ENCODE measurements at places on chromosomes 11 and 22.

DNA sequence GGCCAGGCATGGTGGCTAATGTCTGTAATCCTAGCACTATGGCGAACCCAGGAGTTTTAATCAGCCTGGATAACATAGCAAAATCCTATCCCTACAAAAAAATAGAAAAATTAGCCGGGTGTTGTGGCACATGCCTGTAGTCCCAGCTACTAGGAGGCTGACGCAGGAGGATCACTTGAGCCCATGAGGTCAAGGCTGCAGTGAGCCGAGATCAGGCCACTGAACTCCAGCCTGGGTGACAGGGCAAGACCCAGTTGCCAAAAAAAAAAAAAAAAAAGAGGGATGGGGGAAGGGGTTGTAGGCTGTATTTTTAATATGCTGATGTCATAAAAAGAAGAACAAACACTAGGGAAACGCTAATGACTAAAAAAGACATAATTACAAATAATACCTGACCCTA lies 12.1 kb downstream of the DDX6 start:
- no peak for DNase-seq

DNA sequence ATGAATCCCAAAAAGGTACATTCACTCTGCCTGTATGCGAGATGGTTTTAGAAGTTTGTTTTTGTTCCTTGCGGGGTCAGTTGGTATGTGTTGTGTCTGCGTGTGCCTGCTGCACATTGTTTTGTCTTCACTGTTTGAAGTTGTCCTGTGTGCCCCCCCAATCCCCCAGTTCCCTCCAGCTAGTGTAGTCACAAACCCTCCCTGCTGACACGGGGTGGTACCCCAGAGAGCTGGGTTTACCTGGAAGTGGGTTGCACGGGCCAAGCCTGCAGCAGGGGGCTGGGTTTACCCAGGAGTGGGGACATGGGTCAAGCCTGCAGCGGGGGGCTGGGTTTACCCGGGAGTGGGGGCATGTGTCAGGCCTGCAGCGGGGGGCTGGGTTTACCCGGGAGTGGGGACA lies 22.2 kb downstream of the CTTN start:
- DNase-seq, result no peak

- DNase-seq, result no peak
Measured at GRCh38 chr11:3002871-3003270, 10.7 kb upstream of the NAP1L4 start.

DNA sequence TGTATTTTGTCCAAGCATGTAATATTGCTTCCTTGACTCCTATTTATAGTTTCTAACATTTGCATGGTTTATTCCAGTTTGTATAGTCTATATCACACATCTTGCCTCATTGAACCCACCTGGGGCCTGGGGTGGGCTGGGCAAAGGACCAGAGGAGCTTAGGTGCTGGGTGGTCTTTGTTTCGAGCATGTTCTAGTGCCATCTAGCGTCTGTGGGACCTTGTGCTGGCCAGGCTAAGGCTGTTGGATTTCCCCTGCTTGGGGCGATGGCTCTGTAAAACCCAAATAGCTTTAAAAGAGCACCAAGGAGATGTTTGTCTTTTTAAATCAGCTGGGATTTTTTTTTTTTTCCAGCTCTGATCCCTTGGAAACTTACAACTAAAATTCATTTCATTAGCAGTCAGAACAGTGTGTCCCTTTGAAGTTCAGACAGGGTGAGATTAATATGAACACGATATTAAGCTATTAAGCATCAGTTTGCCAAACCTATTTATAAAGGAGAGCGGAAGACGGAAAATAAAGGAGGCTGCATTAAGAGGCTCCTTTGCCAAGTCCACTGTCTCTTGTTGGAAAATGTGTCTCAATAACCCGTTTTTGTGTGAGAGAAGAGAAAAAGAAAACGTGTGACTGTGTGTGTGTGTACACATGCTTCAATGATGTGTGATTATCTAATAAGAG lies 157.4 kb downstream of the COMMD9 start:
- DNase-seq, result no peak

GRCh38 chr11:116536416-116536815 lies 236.4 kb downstream of the BUD13 start:
- no peak for DNase-seq

DNA sequence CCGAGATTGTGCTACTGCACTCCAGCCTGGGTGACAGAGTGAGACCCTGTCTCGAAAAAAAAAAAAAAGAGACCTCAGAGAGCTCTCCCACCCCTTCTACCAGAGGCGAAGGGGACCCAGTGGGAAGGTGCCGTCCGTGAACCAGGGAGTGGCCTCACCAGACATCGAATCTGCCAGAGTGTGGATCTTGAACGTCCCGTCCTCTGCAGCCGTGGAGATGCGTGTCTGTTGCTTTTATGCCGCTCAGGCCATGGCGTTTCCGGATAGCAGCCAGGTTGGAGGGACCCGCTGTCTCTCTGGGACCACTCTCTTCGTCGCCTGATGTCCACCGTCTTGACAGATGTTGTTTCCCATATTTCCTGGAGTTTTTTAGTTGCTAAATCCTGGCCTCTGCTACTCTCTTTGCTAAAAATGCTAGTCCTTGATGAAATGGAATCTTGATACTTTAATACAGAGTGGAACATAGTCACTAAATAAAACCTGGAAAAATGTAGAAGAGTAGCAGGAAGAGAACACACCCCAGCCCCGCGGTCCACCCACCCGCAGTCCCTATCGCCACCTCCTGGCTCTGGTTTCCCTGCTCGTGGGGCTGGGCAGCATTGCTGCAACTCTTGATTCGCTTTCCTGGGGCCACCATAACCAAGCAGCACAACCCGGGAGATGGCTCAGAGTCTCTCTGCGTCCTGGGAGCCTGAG lies 12.0 kb upstream of the MUC6 start:
- DNase-seq, result no peak

DNA sequence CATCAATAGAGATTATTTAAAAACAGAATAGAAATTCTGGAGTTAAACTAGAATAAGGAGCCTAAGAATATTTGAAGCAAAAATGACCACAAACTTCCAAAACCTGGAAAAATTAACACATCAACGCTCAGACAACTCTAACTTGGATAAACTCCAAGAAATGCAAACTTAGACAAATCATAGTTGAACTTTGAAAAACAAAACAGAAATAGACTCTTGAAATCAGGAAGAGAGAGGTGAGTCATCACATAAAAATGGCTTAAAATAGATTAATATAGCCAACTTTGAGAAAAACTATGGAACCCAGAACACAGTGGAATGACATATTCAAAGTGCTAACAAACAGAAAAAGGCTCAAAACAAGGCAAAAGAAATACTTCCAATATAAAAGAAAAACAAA lies 974.2 kb downstream of the JRKL start:
- DNase-seq, result no peak

DNA sequence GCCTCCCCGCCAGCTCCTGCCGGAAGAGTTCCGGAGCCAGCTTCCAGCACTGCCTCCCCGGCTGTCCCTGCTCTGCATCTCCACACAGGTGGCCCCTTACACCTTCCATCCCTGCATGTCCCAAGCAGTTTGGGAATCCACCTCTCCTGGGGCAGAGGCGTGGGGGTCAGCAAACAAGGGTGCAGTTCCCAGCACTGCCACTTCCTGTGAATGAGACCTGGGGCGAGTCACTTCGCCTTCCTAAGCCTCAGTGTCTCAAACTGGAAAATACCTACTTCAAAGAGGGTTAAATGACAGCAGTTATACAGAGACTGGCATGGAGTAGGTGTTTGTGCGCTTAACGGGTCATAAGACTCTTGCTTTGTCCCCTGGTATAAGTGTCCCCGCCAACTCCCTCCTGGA lies 5.2 kb downstream of the CYTH4 start:
- DNase-seq, result no peak

- no peak for DNase-seq
Measured at GRCh38 chr11:22668005-22668796, 1.8 kb downstream of the GAS2 start.

GRCh38 chr11:17145972-17146371 lies 61.8 kb downstream of the PIK3C2A start:
- DNase-seq, result no peak

- DNase-seq, result peak; percentile 13
Measured at GRCh38 chr11:125514336-125515101, 18.5 kb upstream of the FEZ1 start.

- no peak for DNase-seq
Measured at GRCh38 chr11:73563539-73564200, 34.2 kb downstream of the FAM168A start.

DNA sequence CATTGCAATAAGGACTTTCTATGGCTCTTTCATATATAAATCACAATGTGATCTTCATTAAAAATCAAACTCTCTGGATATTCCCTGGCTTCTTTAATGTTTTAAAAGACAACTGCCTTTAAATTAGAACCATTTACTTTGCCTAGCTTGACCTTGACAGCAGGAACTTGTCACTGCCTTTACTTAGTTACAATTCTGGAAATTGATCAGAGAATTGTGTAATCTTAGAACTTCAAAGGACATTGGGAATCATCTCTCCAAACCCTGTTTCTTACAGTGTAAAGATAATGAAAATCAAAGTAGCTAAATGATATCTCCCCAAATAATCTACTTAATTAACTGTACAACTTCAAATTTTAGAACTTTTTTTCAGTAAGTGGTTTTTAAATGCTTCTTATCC lies 517.6 kb upstream of the CCDC179 start:
- DNase-seq, result no peak

GRCh38 chr11:46743693-46744339 lies 24.8 kb downstream of the F2 start:
- DNase-seq, result no peak

DNA sequence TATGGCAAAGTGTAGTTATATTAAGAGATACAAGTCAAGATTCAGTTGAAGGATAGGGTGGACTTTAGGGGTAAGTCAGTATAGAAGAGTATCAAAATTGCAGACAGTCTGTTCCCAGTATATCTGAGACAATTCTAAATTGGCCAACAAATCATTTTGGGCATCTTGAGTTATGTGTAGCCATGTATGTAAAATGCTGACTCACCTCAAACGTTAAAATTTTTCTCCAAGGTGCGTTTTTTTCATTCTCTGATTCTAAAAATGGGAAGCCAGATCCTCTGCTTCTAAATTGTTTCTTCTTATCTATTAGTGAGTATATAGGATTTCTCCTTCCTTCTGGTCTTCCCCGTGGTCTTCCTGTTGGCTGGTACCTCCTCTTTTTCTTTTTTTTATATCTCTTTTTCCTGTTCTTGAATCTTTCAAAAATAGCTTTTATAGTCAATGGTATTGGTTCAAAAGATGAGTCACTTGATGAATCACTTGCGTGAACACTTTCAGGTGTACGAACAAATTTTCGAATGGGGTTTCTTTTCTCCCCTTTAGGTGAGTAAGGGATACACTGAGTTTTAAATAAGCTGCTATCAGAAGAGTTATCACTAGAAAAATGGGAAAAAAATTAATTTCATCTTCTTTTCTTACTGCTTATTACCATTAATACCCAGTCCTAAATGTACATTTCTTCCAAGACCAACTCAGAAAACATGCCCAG lies 3.2 kb downstream of the TAF1D start:
- DNase-seq, result no peak

DNA sequence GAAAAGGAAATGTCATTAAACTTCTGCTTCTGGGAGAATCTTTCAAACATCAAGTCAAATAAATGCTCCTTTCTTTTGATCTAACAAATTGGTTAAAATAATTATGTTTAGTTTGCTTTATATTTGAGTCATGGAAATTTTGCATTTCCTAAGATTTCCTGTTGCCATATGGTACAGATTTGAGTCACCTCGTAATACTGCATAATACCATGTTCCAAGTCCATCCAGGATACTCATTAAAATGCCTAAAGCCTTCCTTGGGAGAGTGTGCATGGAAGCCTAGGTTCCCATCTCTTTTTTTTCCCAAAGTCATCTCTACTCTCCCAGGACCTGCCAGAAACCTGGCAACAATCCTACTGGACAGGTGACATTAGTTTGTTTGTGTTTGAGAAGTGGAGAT lies 4.2 kb downstream of the OR9I1 start:
- DNase-seq, result no peak

DNA sequence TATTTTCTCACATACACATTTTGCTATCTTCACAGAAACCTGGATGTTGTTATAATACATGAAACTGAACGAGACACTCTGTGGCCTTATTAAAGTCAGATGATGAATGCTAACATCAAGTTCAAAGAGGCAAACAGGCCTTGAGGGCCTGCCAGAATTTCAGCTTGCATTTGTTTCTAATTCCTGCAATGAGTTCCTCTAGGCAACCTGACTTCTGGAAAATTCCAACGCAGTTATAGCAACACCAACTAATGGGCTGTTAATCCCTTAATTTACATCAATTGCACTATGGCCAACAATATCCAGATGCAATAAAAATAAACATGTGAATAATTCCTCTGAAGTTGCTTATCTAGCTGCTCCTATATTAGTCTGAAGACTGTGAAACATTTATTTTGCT lies 19.1 kb downstream of the PAX6 start:
- DNase-seq, result no peak

DNA sequence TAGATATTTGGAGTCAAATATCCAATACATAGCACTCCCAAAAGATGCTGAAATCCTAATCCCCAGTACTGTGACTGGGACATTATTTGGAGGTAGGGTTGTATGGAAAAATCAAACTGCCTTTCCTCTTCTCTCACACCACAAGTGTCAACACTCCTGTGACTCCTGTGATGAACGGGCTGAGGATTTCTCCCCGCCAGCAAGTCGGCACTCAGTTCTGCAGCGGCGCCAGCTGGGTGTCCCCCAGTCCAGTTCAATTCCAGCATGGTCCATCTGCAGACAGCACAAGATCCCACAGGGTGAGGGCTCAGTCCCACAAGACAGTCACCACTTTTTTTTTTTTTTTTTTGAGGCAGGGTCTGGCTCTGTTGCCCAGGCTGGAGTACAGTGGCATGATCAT lies 4.3 kb upstream of the PARVB start:
- no peak for DNase-seq

DNA sequence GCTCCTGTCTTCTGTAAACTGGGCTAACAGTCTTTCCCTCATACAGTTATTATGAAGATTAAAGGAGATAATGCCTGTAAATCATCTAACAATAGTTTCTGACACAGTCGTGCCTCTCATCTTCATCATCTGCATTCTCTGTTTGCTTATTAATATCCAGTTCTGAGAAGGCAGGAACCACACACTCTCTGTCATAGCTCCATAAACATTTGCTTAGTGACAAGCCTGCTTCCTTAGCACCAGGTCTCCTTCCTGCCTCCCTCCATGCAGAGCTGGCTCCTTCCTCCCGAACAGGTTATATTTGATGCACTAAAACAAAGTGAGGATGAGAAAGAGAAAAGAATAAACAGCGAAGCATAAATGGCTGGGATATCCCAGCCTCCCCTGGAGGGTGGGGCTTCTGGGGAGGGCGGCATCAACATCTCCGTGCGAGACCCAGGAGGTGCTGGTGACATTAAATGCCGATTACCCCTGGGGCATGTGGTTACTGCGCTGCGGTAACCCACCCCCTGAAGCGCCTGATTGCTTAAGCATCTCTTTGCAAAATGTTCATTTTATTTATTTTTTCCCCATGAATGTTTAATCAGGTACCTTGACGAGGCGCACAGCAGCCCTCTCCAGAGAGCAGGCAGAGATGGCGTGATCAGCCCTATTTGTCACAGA lies 404.9 kb downstream of the NXPE2 start:
- DNase-seq, result no peak

- DNase-seq, result no peak
Measured at GRCh38 chr11:10490398-10491241, 35.6 kb downstream of the AMPD3 start.
